Anterior cingulate cortex (tissue), 58 donors: ENCODE measurements at places on chromosomes 6 and 20.

- DNase-seq = no peak
Observed at GRCh38 chr6:52566853-52567279, 10.0 kb downstream of the TRAM2 start.

- DNase-seq = no peak
Observed at GRCh38 chr6:44034931-44035345, 92.3 kb downstream of the MRPL14 start.

DNA sequence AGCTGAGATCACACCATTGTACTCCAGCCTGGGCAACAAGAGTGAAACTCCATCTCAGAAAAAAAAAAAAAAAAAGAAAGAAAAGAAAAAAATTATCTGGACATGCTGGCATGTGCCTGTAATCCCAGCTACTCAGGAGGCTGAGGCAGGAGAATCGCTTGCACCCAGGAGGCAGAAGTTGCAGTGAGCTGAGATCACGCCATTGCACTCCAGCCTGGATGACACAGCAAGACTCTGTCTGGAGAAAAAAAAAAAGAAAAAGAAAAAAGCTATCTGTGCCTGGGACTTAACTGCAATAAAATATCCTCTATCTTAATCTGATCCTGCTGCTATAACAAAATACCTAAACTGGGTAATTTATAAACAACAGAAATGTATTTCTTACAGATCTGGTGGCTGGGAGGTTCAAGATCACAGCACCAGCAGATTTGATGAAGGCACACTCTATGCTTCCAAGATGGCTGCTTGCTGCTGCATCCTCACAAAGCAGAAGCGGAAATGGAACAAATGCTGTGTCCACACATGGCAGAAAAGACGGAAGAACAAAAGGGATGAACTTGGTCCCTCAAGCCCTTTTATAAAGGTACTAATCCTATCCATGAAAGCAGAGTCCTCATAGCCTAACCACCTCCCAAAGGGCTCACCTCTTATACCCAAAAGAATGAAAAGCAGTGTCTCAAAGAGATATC is 273.3 kb upstream of the JARID2 start:
- no peak for DNase-seq

DNA sequence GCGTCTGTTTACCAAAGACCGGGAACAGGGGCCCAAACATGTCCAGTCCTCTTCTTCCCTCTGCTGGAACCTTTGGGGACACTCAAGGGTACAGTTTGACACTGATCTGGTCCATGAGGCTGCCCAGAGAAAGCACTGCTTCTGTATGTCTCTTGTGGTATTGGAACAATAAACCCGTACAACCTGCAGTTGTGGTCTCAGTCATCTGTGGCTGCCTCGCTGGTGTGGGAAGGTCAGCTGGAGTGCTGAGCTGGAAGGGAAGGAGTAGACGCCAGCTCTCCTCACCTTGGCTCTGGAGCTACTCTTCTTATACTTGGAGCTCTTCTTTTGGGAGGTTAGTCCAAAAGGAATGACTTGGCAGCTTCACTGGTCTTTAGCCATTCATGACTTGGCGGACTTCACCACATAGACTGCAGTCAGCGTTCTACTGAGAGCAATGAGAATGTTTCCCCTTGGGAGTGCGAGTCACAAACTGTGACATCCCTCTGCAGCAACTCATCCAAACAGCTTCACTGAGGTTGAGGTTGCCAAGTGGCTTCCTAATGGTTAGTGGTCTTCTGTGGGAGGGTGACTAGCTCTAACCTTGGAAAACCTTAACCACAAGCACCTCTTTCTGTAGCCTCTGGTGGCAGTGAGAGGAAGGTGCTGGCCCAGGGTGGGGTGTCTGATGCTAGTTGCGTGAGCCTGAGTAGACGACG is 81.2 kb downstream of the ASXL1 start:
- no peak for DNase-seq

DNA sequence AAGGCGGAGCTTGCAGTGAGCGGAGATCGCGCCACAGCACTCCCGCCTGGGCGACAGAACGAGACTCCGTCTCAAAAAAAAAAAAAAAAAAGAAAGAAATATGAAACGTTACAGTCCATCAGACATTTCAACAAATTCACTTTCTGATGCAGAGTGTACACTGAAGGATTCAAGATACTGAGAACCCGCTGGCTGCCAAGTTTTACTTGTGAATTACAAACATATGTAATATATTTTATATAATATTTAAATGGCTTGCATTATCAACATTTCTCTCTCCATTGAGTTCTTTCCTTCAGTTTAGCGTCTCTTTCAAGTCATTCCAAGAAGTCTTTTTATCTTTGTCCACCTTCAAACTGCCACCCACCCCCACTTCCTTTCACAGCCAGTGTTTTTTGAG is 240.9 kb upstream of the RNF217 start:
- no peak for DNase-seq

GRCh38 chr20:17395729-17396128 is 135.4 kb downstream of the BFSP1 start:
- no peak for DNase-seq

DNA sequence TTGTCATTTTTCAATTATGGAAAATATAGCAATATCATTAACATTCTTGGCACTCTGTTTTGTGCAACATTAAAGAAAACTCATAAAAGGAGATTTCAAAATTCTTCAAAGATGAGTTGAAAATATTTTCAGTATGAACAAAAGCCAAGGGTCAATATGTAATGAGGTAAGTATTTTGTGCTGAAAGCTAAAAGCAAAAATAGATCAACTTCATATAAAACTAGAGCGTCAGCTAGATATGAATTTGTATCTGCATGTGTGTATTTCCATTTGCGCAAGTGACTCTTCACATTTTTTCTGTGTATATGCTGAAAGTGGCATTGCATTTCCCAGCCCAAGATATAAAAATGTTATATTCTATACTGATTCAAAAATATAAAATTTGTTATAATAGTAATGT is 492.1 kb upstream of the EYS start:
- DNase-seq = no peak
